HT1080 (cell line): ENCODE measurements at places on chromosomes 16 and 17.

- DNase-seq = no peak
Measured at GRCh38 chr17:1755252-1755826, 6.5 kb upstream of the SERPINF1 start.

DNA sequence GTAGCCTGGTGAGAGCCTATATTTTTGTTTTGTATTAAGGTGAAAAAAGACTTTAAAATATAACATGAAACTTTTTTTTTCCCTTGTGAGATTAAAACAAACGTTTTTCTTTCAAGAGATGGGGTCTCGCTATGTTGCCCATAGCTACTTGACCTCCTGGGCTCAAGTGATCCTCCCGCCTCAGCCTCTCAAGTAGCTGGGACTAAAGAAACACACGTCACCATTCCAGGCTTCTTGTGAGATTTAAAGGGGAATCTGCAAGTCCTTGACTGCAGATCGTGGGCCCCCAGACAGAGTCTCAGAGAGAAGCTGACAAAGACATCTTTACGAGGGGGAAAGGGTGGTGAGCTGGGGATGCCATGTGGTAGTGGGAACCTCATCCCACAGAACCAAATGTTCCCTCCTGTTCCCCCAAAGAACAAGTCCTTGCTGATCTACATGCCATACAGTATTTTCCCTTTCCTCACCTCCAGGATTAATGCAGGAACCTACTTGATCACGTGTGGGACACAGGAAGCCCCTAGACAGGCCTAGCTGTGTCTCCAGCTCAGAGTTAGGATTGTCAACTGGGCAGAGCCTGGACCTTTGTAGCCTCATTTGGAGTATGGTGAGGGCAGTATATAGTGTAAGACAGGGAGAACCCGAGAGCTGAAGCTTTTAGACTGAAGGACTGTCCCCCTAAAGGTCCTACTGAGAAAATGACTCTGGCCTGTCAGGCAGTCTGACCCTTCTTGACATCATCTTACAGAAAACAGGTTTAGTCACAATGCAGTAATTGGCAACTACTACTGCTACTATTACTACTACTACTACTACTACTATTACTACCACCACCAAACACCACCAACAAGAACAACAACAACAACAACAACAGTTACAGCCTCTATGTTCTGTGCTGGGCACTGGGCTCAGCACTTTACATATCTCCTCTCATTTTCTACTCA is 4.1 kb downstream of the MAP3K14 start:
- peak; percentile 35 for DNase-seq

- no peak for DNase-seq
Measured at GRCh38 chr16:21277045-21277926, 804 bp downstream of the CRYM start.

- DNase-seq = no peak
Measured at GRCh38 chr17:17814162-17815061, 22.4 kb downstream of the SREBF1 start.

- DNase-seq = peak; percentile 18
Measured at GRCh38 chr16:4580250-4580649, 24.1 kb downstream of the C16orf96 start.

- no peak for DNase-seq
Measured at GRCh38 chr16:11379420-11379819, 34.2 kb downstream of the RMI2 start.

DNA sequence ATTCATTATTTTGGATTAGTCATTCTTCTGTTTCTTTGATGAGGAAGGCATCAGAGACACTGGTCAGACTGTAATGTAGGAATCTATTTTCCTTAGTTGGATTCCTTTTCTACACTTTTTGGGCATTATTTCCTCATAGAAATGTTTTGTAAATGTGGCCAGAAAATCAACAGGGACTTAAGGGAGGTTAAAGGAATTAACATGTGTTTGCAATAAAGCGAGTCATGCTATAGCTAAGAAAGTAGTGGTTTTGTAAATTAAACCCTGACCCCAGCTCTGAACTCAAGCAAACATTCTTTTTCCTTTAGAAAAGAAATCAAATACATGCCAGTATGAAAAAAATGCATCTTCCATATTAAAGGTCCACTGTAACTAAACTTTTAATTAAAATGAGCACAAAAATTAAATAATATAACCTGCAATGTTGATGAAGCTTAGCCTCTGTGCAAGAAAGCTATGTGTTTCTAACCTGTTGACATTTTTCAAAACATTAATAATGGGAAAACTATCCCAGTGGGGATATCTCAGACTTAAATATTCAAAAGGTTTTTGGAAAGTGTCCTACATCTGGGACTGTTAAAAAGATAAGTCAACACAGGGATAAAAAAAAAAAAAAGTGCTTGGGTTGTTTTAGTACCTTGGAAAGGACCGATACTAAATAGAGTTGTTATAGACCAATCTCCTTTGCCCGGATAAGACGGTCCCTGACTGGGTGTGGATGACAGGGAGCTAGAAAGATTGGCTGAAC is 428.0 kb downstream of the CA10 start:
- no peak for DNase-seq

DNA sequence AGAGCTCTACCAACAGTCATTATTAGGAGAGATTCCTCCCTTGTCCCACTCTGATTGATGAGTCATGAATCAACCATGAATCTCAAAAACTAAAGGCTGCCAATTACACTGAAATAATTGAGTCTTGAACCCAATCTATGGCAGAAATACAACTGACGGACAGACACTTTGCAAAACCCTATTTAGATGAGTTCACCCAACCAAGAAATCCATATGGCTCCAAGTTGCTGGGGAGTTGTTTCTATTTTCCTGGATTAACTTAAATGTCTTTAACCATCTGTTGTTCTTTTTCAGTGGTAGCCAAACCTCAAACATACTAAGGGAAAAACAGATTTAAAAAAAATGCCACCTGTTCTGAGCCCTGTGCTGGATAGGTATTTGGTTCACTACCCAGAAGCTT is 151.0 kb downstream of the SHISA9 start:
- no peak for DNase-seq

DNA sequence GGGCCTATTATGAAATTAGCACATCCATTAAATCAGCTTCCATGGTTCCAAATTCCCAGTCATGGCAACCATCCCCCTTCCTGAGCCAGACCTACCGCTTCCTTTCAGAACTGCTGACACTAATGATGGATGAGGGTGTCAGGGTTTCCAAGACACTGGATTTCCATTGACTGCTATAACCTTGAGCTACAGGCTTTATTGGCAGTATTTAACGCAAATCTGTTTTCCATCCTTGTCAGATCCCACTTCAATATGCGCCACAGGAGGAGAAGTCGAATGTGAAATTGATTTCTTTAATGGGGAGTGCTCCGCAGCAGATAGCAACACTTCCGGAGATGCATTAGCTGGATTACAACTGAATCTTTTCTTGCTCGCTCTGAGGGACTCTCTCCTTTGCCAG is 197.1 kb downstream of the HS3ST4 start:
- no peak for DNase-seq

GRCh38 chr17:69268543-69269014 is 40.0 kb upstream of the ABCA10 start:
- DNase-seq = no peak

DNA sequence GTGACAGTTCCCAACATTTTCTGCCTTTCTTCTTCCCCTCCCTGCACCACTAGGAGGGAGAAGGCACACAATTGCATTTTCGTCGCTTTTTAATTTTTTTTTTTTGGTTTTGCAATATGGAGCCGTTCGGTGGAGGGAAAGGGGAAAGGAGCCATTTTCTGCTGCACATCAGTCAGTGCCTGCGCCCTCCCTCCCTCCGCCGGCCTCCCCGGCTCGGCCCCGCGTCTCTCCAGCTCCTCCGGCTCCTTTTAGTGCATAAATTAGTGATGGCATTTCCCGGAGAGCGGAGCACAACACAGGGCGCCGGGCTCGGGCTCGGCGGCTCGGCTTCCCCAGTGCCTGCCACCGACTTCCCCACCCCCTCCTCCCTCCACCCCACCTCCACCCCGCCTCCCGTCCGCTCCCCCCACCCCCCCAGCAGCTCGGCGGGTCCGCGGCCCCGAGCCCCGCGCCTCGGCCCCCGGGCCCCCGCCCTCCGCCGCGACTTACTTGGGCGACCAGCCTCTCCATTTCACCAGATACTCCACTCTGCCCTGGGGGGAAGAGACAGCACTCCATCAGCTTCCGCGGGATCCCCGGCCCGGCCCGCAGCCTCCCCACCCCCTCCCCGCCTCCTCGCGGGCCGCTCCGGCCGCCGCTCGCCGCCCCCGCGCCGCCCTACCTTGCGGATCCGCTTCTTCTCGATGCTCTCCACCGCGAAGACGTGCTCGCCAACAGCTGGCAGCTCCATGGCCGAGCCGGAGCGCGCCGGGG is 542 bp downstream of the CBX4 start:
- peak; percentile 58 for DNase-seq

DNA sequence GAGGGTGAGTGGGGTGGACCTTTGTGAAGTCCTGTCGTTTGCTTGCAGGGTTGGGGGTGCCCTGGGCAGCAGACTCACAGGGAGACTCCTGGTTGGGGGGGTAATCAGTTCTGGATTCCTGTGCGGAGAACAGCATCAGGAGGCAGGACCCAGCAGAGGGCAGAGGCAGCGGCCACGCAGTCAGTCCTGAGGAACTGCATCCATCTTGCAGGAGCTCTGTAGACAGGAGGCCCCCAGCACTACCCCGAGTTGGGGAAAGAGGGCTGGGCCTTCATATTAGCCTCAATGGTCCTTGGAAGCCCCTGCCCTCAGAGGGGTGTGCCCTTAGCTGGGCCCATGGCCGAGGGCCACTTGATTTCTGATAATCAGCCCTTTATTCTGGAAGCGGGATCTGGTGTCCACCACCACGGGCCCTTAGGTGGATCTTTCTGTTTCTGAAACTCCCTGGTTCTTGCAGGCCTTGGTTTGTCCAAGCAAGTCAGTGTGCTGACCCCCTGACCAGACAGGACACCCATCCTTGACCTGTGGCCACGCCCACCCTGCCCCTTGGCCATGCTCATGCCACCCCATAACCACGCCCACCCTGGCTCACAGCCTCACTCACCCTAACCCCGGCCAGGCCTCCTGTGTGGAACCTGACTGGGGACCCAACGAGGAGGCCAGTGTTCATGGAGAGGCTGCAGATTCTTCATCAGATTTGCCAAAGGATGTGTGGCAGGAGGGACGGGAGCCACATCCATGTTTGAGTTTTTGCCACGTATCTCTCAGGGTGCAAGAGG is 73.5 kb upstream of the CBX4 start:
- no peak for DNase-seq

- no peak for DNase-seq
Measured at GRCh38 chr17:62398891-62399290, 18.5 kb downstream of the EFCAB3 start.

- peak; percentile 87 for DNase-seq
Measured at GRCh38 chr16:30075503-30076275, at the start of gene PPP4C. PPP4C (plus strand) TSS chr16:30075994; CDS start chr16:30076378, 384 bp downstream.

- DNase-seq = no peak
Measured at GRCh38 chr17:12599186-12599920, 66.3 kb upstream of the MYOCD start.

- no peak for DNase-seq
Measured at GRCh38 chr17:57071991-57072944, 12.8 kb upstream of the AKAP1 start.

- no peak for DNase-seq
Measured at GRCh38 chr17:34579017-34579946, at the start of gene TMEM132E. TMEM132E (plus strand) TSS chr17:34579582; CDS start chr17:34581077, 1,495 bp downstream.

- DNase-seq = no peak
Measured at GRCh38 chr17:81143200-81143527, 22.1 kb upstream of the PVALEF start.

GRCh38 chr16:83974475-83974874 is 6.4 kb downstream of the NECAB2 start:
- no peak for DNase-seq

DNA sequence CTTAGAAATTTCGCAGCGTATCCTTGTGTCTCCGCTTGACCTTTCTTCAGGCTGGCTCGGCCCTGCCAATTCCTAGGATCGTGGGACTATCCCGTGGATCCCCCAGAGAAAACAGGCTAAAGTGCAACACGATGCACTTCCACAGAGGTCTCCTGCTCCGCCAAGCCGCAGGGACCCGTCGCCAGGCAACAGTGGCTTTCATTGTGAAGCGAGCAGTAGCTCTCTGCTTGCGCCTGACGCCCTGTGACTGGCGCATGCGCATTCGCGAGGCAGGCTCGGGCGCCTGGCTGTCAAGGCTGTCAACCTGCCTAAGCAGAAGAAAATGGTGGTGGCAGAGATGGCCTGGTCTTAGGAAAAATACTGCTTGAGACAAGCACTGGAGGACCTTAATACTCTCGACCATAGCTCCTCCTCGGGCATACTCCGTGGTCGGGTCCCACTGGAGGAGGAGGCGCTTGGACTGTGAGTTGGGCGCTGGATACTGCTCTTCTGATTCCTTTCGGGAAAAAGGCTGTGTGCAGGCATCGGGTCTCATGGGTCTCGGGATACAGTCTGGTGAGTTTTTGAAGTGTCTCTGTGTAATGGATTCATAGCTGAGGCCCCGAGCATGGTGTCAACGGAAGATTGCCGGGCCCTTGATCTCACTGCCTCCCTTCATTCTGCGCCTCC is 2336.1 kb downstream of the TP53TG3F start:
- peak; percentile 21 for DNase-seq

- DNase-seq = no peak
Measured at GRCh38 chr17:45201457-45201856, 20.2 kb upstream of the FMNL1 start.

- DNase-seq = no peak
Measured at GRCh38 chr16:68717684-68718083, 19.4 kb upstream of the CDH1 start.

- no peak for DNase-seq
Measured at GRCh38 chr16:21283521-21284289, 5.6 kb upstream of the CRYM start.

DNA sequence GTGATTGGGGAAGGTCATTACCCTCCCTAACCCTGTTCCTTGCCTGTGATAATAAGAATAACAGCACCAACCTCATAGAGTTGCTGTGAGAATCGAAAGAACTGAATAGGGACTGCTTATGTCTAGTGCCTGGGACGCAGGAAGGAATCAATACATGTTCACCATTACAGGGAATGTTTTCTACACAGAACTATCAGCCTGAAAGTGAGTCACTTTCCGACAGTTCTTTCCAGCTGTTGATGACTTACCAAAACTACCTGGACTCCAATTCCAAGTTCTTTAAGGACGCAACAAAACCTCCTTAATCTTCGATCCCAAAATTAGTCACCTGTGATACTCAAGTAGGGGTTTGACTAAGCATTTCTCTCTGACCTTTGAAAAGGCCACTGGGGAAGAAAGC is 29.4 kb downstream of the ZNF423 start:
- DNase-seq = no peak

GRCh38 chr16:17362946-17363345 is 107.8 kb downstream of the XYLT1 start:
- DNase-seq = no peak
